ENCODE measurements at places on chromosomes 11 and 22.

- DNase-seq, result no peak
These were observed 10.1 kb downstream of the CHID1 start for GRCh38 chr11:900545-900944.

DNA sequence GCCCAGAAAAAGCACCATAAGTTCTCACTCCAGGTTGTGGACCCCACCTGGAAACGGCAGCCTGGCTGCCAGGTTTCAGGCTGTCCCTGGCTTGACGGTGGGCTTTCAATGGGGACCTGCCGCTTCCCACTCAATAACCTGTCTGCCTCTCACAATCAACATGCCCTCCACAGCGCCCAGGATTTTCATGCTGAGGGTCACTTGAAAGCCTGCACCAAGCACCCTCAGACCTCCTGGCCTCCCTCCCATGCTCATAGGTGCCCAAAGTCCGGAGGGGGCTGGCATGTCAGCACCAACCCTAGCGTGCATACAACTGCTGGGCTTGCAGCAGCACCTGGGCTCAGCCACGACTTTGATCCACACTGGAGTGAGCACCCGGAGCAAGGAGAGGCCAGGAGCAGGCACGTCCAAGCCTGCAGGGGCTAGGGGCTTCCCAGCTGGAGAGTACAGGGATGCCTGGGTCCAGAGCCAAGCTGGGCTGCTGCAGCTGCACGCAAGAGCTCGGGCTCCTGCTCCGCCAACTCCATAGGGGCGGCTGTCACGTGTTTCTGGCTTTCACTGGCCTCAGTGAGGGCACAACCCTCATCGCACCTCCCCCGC is 1214.3 kb upstream of the RAG2 start:
- DNase-seq, result no peak

- DNase-seq, result no peak
These were observed 418 bp downstream of the ACO2 start for GRCh38 chr22:41469218-41469851.

GRCh38 chr22:40043081-40043480 is 48.3 kb downstream of the FAM83F start:
- DNase-seq, result no peak

GRCh38 chr11:59173080-59173963 is 1.4 kb downstream of the DTX4 start:
- no peak for DNase-seq

DNA sequence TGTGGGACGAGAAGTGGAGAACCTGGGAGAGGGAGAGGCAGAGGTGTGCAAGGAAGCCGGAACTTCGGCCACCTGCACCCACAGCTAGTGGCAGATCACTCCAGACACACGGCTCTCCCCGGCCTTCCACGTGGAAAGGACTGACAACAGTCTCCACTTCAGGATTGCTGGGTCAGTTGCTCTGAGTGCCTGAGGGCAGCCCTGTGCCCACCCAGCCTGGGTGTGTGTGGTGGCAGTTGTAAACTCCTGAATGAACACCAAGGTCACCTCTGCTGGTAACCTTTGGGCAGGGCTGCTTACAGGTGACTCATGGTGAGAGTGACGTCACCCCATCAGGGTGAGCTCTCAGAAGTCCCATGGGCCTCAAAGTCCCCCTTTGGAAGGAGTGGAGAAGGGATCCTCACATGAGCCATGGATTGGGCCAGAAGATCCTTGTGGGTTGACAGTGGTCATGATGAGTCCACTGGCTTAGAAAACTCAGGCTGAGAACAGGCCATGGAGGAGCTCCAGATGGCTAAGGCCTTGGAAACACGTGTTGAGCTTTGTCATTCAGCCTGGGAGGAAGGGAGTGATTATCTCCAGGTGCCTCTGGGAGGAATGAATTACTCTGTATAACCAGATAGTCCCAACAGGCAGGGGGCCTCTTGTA is 71.3 kb downstream of the BCR start:
- DNase-seq, result no peak

DNA sequence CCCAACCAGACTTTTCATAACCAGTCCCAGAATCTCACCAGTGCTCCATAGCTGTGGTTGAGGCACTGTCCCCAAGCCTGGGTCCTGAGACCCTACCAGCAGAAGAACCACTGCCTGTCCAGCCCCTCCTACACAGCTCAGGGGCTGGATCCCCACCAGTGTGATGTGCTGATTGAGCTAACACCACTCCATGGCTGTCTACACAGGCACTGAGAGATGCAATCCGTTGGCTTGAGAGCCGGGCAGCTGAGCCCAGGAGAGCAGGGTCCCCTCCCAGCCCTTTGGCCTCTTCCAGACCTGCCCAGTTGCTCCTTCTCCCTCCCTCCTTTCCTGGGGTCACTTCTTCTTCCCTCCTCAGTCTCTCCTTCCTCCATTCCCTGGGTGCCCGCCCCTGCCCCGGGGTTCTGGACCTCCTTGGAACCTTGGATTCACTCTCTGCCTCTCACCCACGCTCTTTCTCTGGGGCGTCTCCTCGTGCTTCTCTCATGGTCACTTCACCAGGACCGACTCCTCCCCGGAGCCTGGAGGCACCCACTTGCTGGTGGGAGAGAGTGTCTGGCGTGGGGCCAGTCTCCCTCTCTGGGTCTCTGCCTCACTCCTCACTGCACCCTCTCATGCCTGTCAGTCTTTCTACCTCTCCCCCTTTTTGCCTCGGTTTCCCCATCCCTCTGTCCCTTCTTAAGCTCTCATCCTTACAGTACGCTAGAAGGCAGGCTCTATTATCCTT is 706 bp upstream of the SCYL1 start:
- DNase-seq, result no peak

DNA sequence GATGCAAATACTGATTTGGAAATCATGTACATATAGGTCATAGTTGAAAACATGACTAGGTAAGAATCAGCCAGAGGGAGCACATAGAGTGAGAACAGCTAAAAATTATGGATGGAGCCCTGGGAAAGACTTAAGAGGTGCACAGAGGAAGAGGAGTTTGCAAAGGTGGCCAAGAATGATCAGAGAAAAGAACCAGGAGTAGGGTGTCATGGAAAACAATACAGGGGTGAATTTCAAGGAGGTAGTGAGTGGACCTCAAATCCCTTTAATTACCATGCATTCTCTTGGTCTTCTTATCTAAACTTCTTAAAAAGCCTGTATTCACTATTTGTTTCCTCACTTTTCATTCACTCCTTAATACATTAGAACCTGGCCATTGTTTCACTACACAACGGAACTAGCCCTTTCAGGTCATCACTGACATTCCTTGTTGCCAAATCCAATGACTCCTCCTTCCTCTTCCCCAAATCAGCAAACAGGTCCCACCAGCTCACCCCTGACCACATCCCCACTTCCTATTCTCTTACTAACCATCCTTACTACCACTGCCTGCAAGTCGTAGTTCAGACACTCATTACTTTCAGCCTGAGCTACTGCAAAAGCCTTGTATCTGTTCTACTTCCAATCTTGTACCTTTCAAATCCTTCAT is 22.6 kb downstream of the BUD13 start:
- no peak for DNase-seq

DNA sequence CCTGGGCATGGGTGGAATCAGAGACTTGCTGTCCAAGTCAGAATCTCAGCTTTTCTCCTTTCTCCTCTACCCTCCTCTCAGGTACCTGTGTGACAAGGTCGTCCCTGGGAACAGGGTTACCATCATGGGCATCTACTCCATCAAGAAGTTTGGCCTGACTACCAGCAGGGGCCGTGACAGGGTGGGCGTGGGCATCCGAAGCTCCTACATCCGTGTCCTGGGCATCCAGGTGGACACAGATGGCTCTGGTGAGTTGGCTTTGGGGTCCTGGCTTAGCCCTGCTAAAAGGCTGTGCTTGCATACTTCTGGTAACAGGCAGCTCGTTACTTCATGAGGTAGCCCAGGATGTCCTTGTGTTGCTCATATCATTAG is 10.7 kb downstream of the MCM5 start:
- no peak for DNase-seq

- no peak for DNase-seq
These were observed 72.7 kb upstream of the AKIP1 start for GRCh38 chr11:8838248-8838647.

DNA sequence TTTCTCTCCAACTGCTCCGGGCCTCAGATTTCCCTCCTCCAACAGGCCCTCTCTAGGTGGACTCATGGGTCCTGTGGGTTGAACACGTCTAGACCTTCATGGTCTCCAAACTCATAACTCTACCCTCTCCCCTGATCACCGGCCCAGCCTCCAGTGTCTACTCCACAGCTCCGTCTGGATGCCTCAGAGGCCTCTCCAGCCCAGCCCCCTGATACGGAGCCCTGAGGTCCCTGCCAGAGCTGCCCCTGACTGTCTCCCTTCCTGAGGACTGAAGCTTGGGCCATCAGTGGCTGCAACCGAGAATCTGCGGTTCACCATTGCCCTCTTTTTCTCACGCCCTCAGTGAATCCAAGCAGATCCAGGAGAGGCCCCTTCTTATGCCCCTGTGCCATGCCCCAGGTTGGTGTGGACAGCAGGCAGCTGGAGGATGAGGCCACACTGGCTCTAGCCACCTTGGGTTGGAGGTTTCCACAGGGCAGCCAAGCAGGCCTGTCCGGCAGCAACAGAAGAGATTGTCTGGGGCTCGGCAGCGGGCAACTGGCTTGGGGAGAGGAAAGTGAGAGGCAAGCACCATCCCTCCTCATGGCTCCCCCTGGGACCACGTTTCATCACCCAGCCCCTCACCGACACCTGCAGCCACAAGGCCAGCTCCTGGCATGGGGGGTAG is 104.6 kb upstream of the FGF3 start:
- DNase-seq, result no peak

DNA sequence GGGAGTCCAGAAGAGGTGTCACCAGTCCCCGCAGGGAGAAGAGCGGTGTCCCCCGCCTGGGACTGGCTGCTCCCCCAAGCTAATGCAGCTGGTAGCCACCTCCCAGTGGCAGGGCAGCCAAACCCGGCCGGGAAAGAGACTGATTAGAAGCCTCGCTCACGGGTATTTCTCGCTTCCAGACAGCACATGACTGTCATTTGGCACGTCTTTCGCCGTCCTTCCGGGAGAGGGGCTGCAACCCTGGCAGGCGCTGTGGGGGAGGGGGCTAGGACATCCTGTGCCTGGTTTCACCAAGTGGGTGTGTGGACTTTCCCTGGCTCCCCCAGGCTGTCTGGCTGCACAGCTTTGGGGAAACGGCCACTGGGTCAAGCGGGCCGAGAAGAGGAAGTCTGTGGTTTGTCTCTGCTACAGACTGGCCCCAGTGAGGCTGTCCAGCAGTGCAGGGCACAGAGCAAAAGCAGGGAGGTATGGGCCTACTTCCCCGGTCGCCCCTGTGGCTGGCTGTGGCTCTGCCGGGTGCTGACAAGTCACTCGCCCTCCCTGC is 3.8 kb downstream of the CD81 start:
- no peak for DNase-seq

- DNase-seq, result no peak
These were observed 4.4 kb downstream of the TSG101 start for GRCh38 chr11:18522388-18522787.

- DNase-seq, result no peak
These were observed 331.8 kb upstream of the B3GAT1 start for GRCh38 chr11:134743820-134744195.
